ENCODE measurements at places on chromosomes 6 and 20.

DNA sequence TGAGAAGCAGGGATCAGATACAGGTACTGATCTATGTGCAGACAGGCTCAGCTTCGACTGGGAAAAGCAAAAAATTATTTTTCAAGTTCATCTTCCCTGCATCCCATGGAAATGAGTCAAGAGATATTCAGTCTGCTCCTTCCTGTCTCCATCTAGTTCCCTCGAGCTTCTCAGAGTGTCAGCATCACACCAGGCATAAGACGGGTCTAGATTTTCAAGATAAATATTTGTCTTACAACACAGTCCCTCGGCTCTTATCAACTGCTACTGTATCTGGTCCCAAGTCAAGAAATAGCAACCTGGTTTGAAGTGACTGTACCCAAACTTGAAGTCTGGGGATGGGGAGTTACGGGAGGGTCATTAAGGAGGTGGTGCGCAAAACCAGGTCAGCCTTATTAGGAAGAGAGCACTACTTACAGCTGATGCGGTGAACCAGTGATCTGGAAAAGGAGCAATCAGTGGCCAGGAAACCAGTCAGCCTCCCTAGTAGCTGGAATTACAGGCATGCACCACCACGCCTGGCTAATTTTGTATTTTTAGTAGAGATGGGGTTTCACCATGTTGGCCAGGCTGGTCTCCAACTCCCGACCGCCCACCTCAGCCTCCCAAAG, 29.7 kb downstream of the ZMYND8 start:
- no peak for DNase-seq

DNA sequence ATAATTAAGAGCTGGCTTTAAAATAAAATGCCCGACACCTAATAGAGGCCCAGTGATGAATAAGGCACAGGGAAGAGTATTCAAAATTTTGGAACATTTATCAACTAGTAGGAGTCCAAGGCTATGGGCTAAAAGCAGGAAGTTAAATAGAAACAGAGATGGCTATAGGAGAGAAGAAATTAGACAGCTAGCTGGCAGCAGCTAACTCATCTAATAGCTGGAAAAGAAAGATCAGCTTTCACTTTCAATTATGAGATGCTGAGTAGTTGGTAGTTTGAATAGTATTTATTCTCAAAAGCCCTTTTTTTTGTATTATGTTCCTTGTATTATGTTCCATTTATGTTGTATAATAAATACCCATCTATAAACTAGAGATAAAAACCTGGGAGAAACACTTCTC, 215.7 kb downstream of the SLC35F1 start:
- no peak for DNase-seq

GRCh38 chr6:13624871-13625288, 9.7 kb downstream of the NOL7 start:
- no peak for DNase-seq

GRCh38 chr20:32149566-32150170, 40.2 kb downstream of the TM9SF4 start:
- no peak for DNase-seq

DNA sequence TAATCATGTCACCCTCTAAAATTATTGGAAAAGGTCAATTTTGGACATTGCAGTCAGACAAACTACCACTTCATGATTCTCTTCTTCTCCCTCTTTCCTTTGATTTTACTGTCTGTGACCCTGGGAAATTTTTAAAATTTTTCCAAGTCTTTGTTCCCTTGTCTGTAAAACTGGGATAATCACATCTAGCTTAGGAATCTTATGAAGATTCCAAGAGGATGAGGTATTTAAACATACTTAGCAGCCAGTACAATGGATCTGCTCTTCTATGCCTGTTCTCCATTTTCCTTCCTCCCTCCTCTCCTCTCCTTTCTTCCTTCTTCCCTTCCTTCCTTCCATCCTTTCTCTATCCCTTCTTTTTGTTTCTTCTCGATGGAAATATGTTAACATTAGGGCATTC, 651.6 kb upstream of the MARCKS start:
- no peak for DNase-seq

Data from GF-D8 (cell line).